ENCODE measurements at places on chromosomes 3 and 15.

DNA sequence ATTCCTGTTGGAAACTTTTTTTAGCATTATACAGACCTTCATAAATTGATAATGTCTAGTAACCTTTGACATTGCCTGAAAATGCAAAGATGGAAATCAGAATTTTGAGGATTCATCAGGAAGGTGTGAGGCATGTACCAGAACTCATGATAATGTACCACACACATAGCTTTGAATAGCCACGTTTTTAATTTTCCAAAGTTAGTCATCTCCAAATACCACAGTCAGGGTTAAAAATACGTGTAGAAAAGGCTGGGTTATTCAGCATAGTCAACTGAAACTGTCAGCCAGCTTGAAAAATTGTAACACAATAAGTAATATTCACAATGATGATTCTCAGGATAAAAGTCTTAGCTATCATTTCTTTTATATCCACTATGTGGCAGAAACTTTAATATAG lies 102.0 kb upstream of the THRB start:
- DNase-seq = no peak

DNA sequence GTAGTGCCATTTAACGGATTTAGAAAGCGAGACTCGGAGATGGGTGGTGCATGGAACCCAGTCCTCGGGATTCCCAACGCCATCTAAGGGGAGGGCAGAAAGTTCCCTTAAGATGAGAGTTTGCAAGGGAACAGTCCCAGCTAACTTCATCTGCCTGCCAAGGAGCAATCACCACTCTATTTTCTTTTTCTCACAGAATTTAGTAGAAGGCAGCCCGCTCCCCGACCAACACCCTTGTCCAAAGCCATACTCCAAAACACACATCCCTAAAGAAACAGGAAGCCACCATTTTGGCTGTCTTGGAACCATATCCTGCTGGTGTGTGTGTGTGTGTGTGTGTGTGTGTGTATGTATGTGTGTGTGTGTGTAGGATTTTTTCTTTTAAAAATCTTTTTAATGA lies 7.1 kb upstream of the FGD5 start:
- DNase-seq = no peak

DNA sequence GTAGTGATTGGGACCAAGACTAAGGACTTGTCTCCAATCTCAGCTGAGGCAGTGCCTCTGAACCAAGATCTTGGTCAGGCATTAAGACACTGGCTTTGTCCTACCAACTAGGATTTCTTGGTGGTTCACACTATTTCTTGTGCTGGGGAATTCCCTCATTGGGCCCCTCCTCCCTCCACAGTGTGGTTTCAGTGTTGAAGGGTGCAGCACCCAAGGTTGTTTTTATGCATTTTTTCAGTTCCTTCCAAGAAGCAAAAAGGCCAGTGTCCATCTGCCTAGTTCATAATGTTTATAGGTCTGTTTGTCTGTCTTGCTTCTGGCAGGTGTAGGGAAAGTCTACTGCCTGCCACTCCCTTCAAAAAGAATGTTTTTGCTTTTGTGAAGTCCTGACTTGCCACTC lies 10.6 kb upstream of the ITPKA start:
- no peak for DNase-seq

- no peak for DNase-seq
Observed at GRCh38 chr3:46316206-46316605, 37.7 kb upstream of the CCR2 start.

DNA sequence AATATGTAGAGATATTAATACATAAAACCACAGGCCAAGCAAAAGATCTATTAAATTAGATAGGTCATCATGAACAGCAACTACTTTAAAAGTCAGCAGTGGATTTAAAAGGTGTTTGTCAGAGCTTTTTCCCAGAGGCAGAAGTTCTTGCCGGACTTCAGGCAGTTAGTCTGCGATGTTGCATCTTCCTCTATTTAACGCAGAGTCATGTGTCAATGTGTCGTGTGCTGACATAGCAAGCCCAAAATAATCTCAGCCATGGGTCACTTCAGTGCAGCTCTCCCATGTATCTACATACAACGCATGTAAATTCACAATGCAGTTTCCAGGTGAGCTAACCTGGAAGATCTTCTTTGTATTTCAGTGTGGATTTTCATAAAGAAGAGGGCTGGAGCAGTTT lies 8.0 kb upstream of the TMEM212 start:
- no peak for DNase-seq

DNA sequence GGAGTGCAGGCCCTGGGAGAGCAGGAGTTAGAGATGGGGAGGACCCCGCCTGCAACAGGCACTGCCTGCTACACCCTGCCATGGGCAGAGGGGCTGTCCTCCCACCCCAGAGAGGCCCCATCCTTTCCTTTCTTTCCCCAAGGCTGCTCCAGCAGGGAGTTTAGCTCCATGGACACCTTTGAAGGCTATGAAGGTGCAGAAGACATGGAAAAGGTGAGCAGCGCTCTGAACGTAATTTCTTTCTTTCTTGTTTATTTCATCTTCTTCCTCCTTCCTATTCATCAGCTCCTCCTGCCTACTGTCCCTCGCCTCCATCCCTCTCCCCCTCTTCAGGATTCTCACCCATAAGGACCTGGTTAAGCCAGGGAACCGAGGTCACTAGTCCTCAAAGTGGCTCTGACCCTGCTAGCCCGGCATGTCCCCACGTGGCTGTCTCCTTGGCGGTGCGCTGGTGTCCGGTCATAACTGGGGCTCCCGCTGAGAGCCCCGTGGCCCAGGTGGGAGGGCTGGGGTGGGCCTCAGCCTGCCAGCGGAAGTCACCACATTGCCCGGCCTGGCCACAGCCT lies 16.0 kb upstream of the ADIPOQ start:
- DNase-seq = no peak

DNA sequence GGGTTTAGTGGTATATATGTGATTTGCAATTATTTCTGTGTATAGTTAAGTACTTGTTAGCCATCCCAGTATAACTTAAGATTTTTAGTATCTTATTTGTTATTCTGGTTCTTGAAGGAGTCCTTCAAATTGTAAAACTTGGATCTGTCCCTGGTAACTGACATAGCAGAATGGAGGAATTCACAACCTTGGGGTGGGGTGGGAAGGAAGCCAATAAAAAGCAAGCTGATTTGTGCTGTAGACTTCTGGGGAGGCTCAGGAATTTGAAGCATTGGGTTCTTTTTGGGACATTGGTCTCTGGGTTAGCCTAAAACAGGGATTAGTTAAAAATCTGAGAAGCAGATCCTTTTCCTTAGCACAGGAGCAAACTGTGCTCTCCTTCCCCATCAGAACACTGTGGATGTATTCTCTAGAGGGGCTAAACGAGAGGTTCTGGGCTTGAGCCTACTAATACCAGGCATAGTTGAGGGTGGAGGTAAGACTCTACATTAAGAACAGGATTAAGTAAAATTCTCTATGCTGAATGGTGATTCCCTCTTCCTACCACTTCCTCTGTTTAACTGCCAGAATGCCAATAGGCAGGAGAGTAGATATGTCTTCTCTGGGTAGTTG lies 42.2 kb downstream of the GMPS start:
- no peak for DNase-seq

DNA sequence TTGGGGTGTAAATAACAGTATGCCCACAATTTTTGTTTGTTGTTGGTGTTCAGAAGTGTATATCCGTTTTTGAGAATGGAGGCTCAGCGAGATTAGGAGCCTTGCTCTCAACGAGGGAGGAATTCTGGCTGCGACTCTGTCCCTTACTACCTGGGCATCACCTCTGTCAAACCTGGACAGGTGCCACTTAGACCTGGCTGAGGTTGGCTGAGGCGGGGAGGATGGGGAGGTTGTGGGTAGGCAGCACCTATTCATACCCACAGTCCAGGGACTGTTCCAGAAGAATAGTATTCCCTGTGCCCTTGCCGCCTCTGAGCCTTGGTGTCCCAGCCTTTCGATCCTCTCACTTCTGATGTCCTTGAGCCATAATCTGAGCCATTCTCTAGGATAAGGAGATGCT lies 99.9 kb downstream of the LINGO1 start:
- DNase-seq = no peak

- no peak for DNase-seq
Observed at GRCh38 chr3:172615296-172615695, 92.1 kb upstream of the TNFSF10 start.

- no peak for DNase-seq
Observed at GRCh38 chr3:50708620-50709019, 33.9 kb downstream of the DOCK3 start.

- DNase-seq = no peak
Observed at GRCh38 chr3:194049394-194049793, 86.6 kb upstream of the HES1 start.

DNA sequence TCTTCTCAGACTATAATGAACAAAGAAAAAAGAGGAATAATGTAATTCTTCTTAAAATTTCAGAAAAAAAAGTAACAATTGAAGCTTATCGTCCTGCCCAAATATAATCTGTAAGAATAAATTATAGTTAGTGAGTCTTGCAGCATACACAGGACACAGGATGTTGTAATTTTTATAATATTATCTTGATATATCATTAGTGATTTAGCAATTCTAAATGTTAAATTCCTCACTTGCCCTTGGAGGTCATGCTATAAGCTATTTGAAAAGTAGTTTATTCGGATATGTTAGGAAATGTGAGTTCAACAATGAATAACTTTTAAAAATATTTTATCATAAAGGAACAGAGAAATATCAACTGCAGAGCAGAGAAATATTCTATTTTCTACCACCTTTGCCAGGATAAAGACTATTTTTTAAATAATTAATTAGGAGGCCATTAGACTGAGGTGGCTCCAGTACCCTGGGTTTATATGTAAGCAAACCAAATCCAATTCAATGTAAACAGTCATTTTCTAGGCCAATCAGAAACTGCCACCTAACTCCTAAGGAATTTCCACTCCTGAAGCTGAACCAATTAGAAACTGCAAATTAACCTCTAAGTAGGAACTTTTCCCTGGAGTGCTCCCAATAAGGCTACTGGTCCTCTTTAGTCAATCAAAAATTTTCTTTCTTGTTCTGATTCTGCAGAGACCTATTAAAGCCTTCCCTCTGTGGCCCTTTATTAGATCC lies 1109.3 kb downstream of the ROBO2 start:
- DNase-seq = no peak

GRCh38 chr3:195117978-195118581 lies 152.9 kb downstream of the XXYLT1 start:
- DNase-seq = no peak

DNA sequence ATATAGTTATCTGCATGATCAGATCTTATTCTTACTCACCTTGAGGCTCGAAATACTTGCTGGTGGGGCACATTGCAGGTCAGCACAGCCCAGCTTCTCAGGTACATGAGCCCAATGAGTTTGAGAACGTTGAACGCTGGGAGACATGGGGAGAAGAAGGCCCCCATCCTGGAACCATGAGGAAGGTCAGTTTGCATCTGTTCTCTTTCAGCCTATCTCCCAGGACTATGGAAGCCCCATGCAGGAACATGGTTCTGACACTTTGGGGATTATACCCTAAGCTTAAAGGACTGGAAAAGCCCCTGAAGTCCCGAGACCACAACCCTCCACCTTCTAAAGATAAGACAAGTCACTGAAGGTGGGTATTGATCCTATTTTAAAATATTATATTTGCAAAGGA lies 17.4 kb upstream of the STARD5 start:
- no peak for DNase-seq

All from putamen (tissue), 1 donor.